ENCODE measurements at places on chromosomes 5 and 9. TPM values are rescaled to one million over a fixed set of nuclear protein-coding genes. Genes with fewer than 3 reads are reported as not detected.

GRCh38 chr5:2658447-2658846, 93.0 kb downstream of the IRX2 start:
- no peak for DNase-seq

DNA sequence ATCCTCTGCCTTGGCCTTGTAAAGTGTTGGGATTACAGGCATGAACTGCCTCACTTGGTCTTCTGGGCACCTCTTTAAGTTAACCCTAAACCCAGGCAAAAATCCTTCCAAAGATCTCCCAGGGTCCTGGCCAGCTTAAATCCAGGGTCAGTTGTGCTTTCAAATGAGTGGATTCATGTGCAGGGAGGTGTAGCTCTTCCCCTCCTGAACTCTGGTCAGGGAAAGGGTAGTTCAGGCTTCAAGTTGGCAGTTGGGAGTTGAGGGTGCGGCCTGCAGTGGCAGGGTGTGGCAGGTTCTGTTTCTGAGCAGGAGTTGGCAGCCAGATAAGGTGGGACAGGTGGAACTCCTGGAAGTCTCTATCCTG, 3.6 kb downstream of the HNRNPAB start:
- no peak for DNase-seq

DNA sequence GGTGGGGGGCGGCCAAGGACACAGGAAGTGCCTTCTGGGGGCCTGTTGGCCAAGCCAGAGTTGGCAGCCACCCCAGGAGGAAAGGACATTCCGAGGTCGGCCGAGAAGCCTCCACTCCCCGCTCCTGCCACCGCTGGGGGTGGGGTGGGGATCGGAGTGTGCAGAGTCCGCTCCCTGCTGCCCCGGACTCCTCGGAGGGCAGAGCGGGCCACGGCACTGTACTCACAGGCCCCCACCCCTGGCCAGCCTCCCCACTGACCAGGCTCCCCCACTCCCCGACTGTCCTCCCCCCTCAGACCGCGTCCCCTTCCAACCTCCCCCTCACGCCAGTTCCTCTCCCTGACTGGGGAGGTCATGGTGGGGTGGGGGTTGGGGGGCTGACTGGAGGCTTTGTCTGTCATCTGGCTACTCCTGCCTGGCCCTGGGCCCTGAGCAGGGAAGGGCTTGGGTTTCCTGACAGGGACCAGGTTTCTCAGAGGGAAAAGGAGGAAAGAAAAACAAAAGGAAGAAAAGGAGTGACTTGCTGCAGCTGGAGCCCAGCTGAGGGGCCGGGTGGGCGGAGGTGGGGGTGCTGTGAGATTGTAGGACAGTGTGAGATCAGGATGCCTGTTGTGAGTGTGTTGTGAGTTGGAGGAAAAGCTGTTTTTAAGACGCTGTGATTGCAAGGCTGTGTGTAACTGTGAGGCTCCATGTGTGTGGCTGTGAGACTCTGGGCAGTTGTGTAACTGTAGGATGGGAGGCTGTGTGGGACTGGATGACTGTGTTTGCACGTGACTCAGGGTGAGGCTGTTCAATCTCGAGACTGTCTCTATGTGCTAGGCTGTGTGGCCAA, 29.7 kb downstream of the CNTFR start:
- DNase-seq: no peak

GRCh38 chr5:142829801-142830220, 59.6 kb downstream of the ARHGAP26 start:
- DNase-seq: no peak

GRCh38 chr9:3124001-3124400, 280.1 kb upstream of the PUM3 start:
- DNase-seq: no peak

DNA sequence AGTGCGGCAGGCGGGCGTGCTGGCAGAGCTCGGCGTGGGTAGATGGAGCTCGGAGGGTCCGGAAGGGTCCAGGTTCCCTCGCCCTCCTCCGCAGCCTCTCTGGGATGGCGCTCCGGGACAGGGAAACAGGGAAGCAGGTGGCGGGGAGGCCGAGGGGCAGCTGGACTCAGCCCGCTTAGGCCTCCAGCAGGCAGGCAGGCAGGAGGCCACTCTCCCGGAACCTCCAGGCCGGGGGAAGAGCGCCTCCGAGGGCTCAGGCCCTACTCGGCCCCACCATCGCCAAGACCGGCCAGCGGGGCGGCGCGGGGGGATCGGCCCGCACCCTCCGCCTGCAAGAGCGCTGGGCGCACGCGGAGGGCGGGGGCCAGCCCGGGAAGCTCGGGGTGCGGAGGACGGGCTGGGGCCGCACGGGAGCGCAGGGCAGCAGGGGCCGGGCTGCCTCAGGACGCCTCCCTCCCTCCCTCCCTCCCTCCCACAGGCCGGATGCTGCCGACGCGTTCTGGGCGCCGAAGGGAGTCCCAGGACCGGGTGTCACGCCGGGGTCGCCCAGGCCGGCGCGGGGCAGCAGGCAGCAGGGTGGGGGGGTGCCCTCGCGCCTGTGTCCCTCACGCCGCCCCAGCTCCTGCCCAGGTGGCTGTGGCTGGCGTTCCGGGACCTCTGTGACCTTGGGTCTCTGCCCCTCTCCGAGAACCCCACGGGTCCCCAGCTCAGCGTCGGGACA, 977 bp downstream of the MGAT4B start:
- peak; percentile 57 for DNase-seq

DNA sequence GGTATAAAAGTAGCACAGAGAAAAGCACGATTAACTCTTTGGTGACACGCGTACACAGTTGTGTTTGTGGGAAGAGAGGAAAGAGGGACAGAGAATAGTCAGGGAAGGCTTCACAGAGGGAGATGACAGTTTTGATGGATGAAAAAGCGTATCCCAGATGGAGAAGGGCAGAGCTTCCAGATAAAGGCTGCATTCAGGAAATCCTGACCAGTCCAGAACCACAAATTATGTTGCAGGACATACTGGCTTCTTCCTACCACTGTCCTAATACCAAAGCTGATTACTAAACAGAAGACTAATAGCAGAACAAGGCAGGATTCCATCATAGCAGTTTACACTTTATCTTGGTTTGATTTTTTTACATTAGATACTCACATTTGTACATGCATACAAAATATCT, 34.5 kb downstream of the SLC31A2 start:
- no peak for DNase-seq

GRCh38 chr5:149456597-149457392, 77.7 kb upstream of the IL17B start:
- DNase-seq: no peak

DNA sequence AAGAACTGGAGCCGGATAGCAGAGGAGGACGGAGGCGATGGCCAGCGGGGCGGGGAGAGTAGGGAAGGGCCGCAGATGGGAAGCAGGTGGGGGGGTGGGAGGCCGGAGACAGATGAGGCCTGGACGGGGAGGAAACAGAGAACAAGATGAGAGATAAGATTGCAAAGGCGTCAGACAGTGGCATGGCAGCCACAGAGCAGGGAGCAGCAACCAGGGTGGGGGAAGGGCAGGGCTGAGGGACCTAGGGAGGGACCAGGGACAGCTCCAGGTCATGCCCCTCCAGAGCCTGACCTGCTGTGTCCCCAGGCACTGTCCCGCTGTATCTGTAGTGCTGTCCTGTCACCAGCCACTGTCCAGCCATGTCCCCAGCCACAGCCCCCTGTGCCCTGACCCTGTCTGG, 49.6 kb upstream of the LMX1B start:
- no peak for DNase-seq

DNA sequence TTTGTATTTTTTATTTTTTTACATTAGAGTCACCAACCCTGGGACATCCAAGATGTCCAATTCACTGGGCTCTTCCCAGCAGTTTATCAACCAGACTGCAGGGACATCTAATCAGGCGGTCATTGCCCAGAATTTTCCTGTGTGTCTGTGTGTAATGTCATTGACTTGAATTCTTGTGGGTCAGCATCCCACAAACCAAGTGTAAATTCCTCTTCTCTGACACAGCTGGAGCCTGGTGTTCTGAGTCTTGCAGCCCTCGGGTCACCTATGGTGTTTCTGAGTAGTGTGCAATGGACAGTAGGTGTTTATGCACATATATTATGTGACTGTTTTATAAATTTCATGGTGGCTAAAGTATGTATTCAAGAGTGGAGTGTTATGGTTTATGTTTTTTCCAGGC, 815.7 kb downstream of the SEMA5A start:
- DNase-seq: no peak

- DNase-seq: no peak
Measured at GRCh38 chr5:44299394-44299793, 89.8 kb downstream of the FGF10 start.

- no peak for DNase-seq
Measured at GRCh38 chr5:32475334-32476097, 31.0 kb upstream of the ZFR start.

GRCh38 chr9:122201641-122202040, 27.1 kb downstream of the LHX6 start:
- DNase-seq: no peak

DNA sequence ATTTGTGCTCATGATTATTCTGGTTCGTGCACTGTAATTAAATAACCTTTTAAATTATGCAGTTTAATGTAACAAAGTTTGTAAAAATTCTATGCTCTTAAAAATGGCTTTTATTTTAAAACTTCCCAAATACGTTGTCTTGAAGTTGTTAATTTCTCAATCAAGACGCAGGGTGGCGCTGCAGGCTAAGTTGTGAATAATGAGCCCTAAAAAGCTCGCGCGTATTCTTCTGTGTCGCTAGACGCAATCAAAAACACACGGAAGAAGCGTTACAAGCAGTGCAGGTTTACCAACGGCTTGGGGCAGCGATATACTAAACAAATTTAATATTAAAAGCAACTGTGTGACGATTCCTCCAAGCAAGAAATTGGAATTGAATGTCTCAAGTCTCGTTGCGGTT, at the start of gene PCDHB4:
Gene PCDHB4 (plus strand): TSS at position 256 of the 400 bp plus-strand sequence. CDS start 181 bp downstream, outside the sequence.
- DNase-seq: no peak

DNA sequence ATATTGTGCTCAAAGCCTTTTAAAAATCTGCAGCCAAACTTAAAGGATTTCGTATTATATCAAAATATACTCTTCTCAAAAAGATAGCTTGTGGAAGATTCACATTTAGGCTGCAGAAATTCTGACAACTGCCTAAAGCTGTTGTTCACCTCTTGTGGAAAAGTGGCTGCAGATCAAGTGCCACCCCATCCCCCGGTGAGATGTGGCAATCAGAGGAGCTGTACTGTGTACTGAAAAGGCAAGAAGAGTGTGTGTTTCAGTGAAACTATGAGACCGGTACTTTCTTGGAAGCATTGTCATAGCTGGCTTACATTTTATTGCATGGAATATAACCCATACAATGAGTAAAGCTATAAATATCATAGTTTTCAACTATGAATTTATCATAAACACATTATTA, 64.3 kb downstream of the CDH18 start:
- DNase-seq: no peak

GRCh38 chr5:127944125-127944524, 139.4 kb upstream of the SLC12A2 start:
- DNase-seq: no peak

DNA sequence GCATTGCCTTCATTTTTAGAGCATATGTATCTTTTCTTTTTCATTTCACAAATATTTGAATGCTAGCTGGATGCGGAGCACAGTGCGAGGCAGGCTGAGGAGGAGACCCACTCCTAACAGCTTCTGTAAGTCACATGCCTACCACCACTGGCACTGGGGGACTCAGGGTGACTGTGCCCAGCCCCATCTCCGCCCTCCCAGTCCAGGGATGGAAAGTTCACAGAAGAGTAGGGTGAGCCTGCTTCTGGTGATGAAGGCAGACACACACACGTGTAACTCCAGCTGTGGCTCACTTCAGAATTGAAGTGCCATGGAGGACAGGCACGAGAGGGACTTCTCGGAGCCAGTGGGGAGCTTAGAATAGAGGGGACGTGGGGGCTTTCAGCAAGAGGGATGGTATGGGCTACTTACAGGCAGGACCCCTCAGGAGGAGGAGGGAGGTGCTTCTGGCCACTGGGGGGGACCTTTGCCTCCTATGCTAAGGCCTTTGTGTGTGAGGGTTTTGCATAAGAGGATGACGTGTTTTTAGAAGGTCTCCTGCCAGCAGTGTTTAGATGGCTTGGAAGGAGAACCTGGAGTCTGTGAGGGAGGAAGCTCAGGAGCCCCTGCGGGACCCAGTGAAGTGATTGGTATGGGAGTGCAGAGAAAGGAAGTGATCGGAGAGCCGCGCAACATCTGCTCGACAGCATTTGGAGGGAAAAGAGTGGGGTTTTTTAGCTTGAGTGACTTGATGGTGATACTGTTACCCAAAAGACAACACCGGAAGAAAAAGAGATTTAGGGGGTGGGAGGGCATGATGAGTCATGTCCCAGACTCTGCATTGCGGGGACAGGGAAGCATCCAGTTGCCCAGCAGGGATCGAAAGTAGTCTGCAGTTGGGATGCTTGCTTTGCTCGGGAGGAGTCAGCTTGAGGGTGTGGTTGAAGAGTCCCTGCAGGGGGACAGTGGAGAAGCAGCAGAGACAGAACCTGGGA, 163.5 kb upstream of the OTULINL start:
- no peak for DNase-seq

GRCh38 chr9:9874270-9874669, 738.5 kb downstream of the PTPRD start:
- no peak for DNase-seq

GDF9 gene
- total RNA-seq: 0.26 TPM

SPINK13 gene
- total RNA-seq: not detected

VCAN gene
- total RNA-seq: not detected

C9 gene
- total RNA-seq: not detected

ASPN gene
- not detected for total RNA-seq

DDX4 gene
- total RNA-seq: not detected

MAMDC4 gene
- 12.6 TPM for total RNA-seq

MYMK gene
- not detected for total RNA-seq

INSL4 gene
- total RNA-seq: not detected

NR2F1-AS1 gene
- total RNA-seq: not detected

PCDHGA5 gene
- 0.06 TPM for total RNA-seq

SEMA6A gene
- not detected for total RNA-seq

FKBP15 gene
- total RNA-seq: 28.5 TPM

All from activated naive CD8-positive, alpha-beta T cell treated with anti-CD3 and anti-CD28 coated beads for 36 hours (primary cell).